ENCODE measurements at places on chromosomes 16 and 17. TPM values are rescaled to one million over a fixed set of nuclear protein-coding genes. Genes with fewer than 3 reads are reported as not detected.

DNA sequence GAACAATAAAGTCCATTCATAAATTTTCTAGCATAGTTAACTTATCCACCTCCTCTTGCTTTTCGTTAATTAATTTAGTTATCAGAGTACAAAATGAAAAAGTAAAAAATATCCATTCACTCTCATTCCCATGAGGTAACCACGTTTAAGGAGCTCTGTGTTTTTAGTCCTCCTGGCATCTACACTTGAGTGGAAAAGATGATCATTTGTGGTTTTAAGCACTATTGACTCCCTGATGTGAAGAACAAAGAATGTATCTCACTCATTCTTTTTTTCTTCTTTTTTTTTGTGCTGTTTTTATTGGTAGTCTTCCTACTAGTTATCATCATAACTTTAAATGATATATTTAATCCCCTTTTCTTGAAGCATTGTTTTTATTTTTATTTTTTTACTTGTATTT lies 26.1 kb downstream of the QPRT start:
- DNase-seq: no peak

GRCh38 chr16:6331770-6332169 lies 1000.9 kb upstream of the RBFOX1 start:
- no peak for DNase-seq

DNA sequence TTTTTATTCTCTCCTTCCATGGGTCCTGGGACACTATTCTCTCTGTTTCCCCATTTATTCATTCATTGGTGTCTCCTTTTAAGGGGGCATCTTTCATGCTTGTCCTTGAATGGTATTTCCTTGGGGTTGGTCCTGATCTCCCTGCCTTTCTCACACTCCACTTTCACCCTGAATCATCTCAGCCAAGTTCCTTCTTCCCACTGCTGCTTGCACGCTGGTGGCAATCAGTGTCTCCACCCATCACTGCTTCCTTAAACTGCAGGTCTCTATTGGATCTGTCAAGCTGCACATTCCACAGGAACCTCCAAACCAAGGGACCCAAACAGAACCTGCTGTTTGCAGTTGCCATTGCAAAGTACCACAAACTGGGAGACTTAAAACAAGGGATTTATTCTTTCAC lies 89.3 kb upstream of the SDK2 start:
- peak; percentile 2 for DNase-seq

GRCh38 chr17:16969931-16970906 lies 1.7 kb downstream of the TNFRSF13B start:
- DNase-seq: no peak

- DNase-seq: no peak
These were observed 8.0 kb upstream of the UNK start for GRCh38 chr17:75776386-75777295.

DNA sequence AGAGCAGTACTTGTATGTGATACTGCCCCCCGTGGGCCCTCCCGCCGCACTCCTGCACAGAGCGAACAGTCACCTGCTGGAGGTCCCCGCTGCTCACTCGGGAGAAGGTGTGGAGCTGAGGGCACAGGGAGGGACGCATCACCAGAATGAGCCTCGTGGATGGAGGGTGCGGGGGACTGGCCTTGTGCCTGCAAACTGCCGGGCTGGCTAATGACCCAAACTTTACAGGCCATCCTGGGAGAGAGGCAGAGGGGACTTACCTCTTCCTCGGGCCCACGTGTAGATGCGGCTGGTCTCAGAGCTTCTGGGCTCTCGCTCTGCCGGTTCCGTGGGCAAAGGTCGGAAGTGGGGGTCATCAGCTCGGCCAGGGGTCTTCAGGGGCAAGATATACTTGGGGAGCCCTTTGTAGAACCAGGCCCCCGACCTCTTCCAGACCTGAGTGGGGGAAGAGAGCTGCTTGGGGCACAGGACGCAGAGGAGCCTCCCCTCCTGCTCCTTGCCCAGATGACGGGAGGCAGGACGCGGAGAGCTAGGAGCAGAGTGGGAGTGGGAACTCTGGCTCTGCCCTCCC lies 65.5 kb upstream of the DOC2B start:
- DNase-seq: peak; percentile 82

DNA sequence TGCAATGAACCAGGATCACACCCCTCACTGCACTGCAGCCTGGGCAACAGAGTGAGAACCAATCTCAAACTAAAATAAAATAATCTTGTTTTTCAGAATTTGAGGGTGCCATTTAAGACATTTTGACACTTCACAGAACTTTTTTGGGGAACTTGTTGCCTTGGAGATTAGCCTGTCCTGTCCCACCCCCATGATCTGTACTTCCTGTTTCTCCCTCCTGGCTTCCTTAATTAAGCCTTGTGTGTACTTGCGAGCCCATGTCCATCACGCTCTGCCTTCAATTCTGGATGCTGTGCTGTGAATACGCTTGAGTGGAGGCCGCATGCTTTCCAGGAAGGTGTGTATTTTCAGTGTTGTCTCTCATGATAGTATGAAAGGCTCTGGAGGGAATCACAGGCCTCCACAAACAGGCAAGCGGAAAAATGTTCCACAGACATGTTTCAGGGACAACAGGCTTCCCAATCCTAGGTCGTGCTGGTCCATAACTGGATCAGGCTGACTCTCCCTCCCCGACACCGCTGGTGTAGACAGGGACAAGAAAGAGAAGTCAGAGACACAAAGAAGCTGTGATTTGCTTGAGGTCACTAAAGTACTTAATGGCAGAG lies 56.9 kb downstream of the NOS2 start:
- no peak for DNase-seq

DNA sequence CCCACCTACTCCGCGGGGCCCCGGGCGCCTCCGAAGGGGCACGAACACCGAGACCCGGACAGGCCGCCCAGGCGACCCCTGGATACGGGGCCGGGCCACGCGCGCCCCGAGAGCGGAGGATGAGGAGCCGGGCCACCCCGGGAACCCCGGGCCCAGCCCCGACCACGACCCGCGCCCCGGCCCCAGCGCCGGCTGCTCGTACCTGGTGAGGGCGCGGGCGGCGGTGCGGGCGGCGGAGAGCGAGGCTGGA lies 192 bp downstream of the FASN start:
- DNase-seq: no peak

GRCh38 chr16:65285128-65286048 lies 163.5 kb upstream of the CDH11 start:
- no peak for DNase-seq

DNA sequence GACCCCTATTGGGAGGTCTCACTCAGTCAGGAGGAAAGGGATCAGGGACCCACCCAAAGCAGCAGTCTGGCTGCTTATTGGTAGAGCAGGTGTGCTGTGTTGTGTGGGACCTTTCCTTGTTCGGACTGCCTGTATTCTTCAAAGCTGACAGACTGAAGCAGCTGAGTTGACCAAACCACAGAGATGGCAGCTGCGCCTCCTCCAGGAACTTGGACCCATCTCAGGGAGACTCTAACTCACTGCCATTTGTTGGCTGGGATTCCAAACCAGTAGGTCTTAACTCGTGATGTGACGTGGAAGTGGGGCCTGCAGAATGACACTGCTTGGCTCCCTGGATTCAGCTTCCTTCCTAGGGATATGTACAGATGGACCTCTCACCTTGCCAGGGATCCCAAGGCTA lies 9.6 kb upstream of the UQCRC2 start:
- DNase-seq: no peak

- no peak for DNase-seq
These were observed 21.1 kb downstream of the KNOP1 start for GRCh38 chr16:19696961-19697360.

DNA sequence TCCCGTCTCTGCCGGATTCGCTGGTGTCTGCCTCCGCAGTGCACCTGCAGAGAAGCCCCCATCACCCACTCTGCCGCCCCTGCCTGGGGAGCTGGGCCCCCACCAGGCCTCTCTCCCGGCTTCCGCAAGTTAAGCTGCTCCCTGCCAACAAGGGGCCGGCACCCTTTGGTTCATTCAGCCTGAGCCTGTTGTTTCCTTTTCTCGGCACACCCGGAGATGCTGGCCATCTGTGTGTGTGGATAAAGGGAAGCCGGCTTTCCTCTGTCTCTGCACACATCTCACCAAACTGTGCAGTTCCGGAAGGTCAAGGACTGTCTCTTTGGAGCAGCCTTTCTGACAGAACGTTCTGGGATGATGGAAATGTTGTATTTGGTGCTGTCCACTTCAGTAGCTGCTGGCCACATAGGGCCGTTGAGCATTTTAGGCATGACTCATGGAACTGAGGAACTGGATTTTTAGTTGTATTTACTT lies 6.8 kb downstream of the MAPK8IP3 start:
- no peak for DNase-seq

DNA sequence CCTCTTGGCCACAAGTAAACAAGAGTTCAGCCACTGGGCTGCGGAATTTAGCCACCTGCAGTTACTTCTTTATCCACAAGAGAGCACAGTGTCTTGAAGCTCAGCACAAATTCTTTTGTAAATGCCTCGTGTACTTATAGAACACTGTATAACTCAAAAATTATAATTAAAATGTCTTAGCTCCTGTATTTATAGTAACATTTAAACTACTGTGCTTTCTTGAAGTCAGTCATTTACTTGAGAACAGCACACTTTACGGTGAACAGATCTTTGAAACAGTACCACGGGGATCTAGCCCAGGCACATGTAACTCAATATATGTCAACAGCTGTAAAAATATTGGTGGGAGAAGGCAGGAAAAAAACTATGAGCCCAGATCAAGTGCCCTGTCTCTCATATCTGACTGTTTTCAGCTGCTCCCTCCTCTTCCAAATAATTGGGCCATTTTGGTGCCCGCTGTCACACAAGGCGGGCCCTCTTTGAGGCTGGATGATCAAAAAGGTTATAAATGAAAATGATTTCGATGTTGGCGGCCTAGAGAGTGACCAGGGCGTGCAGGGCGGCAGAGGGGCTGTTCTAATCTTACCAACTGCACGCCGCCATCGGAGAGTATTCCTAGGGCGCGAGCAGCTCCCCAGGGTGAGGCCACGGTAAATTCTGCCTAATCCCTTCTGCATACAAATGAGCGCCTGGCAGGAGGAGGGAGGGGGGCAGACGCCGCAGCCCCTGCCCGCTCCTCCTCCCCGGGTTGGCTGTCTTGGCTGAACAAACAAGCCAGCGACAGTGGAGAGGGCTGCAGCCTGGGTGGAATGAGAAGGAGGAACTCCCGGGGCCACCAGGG lies 183.2 kb downstream of the C16orf78 start:
- no peak for DNase-seq

- DNase-seq: no peak
These were observed 25.4 kb downstream of the CRHR1 start for GRCh38 chr17:45809499-45809898.

- DNase-seq: no peak
These were observed 95.2 kb upstream of the SEC14L1 start for GRCh38 chr17:77045441-77046041.

DNA sequence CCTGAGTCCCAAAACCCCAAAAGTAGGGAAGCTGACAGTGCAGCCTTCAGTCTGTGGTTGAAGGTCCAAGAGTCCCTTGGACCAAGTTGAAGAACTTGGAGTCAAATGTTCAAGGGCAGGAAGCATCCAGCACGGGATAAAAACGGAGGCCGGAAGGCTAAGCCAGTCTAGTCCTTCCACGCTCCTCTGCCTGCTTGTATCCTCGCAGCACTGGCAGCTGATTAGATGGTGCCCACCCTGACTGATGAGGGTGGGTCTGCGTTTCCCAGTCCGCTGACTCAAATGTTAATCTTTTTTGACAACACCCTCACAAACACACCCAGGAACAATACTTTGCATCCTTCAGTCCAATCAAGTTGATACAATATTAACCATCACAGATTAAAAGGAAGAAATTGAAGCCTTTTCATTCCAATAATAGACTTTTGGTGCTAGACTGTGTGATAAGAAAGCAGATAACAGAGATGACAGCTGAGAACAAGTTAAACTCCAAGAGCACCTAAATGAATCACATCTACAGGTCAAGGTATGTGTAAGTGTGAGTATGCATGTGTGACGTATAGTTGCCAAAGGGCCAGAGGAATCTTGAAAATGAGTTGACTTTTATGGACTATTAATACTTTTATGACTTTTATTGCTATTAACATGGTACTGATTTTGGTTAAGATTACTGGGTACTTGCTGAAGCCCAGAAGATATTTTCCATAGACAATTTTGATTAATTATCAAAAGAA lies 933.5 kb upstream of the SOX9 start:
- DNase-seq: no peak

PLD6 gene
- total RNA-seq: 0.68 TPM

TNK1 gene
- not detected for total RNA-seq

GPS1 gene
- total RNA-seq: 103 TPM

CCL2 gene
- 42.1 TPM for total RNA-seq
